ENCODE measurements at places on chromosomes 4 and X.

GRCh38 chrX:103845165-103845653, 13.2 kb upstream of the RAB9B start:
- DNase-seq = peak; percentile 21

DNA sequence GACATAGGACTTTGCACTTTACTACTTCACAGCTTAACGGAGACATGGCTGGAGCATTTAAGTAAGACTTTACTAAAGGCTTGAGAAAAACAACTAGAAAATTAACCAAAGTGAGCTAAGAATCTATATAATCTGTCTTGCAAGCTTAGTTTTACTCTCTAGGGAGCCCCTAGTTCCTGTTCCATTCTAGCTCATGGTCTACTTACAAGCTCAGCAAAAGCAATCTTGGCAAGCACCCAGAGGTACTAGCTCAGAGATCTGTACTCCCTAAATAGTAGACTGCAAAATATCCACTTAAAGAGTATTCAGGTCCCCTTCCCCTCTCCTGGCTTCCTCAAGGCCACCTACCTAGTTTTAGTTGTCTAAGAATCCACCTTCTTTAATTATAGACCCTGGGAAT, 469.0 kb downstream of the IDS start:
- no peak for DNase-seq

DNA sequence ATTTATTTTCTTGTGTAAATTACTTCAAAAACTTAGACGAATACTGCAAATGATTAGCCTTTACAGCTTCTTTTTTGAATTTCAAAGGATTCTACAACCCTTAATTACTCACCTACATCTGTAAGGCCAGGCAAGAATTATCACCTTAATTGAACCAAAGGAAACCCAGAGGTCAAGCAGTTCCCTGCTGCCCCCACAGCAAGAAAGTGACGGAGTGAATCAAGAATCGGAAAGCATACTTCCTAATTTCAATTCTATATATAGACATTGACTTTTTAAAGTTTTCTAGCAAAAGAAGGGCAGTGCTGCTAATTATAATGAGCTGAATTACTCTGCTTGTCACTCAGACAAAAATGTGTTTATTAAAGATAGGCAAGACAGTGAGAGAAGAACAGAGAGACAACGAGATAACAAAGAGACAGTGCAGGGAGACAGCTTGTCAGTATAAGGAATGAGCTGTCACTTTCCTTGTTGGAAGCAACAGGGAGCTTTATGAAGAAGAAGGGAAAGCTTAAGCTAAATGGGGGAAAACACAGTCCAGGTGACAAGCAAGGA, 47.5 kb upstream of the SPANXN4 start:
- no peak for DNase-seq

GRCh38 chr4:76090241-76090691, 15.8 kb downstream of the ART3 start:
- no peak for DNase-seq

- DNase-seq = no peak
These were observed 547 bp upstream of the CLGN start for GRCh38 chr4:140427919-140428471.

DNA sequence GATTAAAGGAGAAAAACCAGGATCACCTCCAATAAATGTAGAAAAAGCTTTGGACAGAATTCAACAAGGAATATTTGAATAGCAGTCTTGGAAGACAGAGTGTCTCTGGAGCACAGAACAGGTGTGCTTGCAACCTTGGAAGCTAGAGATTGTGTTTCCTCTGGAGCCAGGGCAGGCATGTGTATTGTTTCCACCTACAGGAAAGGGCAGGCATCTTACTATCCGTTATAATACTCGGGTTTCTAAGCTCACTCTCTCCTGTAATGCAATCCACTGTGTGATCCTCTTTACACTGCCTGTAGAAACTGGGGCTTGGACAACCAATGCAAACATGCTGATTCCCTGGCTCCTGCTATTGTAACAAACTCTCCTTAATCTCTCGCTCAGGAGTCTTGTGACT, 14.4 kb downstream of the CCDC110 start:
- no peak for DNase-seq

DNA sequence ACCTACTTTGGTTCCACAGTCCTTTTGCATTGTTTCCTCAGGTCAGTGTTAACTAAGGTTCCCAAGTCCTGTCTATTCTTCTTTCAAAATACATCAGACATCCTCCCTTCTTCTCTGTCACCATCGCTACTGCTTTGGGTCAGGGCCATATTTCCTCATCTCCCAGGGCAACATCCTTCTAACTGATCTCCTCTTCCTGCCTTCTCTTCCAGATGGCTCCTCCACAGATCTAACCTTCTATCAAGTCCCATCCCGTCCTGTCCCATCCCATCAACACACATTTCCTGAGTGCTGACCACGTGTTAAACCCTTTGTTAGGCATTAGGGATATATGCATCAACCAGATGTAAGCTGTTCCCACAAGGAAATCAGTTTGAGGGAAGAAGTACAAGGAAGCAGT, 25.9 kb downstream of the PLAC1 start:
- no peak for DNase-seq

GRCh38 chrX:107704181-107704580, 71.4 kb downstream of the TSC22D3 start:
- no peak for DNase-seq

Data from NCI-H1105 (cell line).